ENCODE measurements at places on chromosomes 3 and 15.

DNA sequence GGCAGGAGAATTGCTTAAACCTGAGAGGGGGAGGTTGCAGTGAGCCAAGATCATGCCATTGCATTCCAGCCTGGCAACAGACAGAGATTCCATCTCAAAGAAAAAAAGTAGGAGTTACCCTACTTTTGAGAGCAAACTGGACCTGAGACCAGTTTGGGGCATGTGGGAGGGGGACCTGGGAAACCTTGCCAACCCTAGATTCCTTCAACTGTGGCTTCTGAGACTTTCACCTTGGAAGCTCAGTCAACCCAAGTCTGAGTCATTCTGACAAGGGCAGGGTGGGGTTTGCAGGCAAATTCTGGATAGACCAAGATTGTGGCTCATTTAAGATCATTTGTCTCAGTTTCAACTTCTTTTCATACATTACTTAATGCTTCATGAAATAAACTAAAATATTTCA is 23.8 kb upstream of the SIAH2 start:
- DNase-seq, result no peak

GRCh38 chr3:23653647-23654525 is 151.9 kb upstream of the UBE2E1 start:
- no peak for DNase-seq

- DNase-seq, result no peak
Measured at GRCh38 chr3:55880357-55880756, 393.3 kb upstream of the WNT5A start.

GRCh38 chr3:162780313-162780712 is 1283.7 kb downstream of the OTOL1 start:
- DNase-seq, result no peak

GRCh38 chr3:123406598-123406997 is 42.3 kb downstream of the ADCY5 start:
- DNase-seq, result no peak

DNA sequence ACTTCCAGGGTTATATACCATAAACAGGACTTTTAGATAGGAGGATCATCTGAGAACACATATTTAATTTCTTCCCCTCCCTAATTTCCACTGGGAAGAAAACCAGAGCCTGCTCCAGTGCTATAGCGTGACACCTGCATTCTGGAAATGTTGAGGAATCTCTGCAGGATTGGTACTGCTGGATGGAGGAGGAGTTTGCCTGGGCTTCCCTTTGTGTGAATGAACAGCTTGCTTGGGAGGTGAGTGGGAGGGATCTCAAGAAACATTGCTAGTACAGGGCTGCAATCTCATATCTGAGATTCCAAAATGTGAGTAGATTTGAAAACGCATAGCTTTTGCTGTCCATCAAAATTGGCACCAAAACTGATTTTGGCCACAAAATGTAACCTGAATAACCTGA is 295.9 kb upstream of the RGMA start:
- DNase-seq, result no peak

DNA sequence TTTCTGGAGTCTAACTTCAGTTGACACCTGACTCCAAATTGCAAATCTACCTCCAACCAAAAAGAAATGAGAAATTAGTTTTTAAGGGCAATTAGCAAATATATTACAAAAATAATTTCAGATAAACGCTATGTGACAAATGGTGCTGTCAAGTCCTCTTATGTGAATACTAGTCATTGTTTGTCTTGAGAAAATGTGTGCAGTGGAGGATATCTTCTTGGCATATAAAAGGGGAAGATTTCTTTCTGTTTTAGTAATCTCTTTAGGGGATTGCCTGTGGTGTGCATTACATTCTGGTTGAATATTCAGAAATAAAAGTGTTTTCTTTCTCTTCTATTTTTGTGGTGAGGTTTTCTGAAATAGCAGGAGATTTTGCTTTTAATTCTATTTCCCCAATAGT is 3.0 kb upstream of the GCSAM start:
- no peak for DNase-seq

DNA sequence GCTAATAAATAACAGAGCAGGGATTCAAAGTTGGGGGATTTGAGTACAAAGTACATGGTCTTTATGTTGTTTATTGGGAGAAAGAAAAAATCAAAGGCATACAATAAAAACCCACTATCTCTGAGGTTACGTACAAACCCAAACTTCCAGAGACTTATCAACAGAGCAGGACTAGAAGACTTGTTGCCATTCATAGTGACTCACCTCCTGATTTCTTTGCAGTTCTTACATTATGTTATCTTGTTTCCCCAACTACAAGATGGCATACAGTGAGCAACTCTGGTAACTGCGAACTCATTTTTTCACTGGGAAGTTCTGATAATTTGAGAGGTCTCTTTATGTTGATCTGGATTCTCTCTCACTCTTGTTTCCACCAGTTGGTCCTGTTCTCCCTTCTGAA is 80.6 kb upstream of the ETV5 start:
- no peak for DNase-seq

DNA sequence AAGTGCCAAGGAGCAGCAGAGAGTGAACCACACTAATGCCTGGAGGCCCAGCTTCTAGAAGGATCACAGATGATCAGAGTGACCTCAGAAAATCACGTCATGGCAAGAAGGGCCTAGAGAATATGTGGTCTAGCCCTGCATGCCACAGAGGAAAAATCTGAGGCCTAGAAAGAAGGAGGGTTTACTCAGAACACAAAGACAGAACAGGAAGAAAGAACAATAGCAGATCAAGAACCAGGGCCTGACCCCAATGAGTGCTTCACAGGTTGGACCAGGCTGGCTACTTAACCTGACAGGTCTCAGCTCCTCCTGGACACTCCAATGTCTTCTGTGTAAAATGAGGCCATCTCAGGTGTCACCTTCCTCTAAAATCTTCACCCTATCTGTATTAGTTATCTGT is 14.2 kb downstream of the RAB6B start:
- DNase-seq, result no peak

DNA sequence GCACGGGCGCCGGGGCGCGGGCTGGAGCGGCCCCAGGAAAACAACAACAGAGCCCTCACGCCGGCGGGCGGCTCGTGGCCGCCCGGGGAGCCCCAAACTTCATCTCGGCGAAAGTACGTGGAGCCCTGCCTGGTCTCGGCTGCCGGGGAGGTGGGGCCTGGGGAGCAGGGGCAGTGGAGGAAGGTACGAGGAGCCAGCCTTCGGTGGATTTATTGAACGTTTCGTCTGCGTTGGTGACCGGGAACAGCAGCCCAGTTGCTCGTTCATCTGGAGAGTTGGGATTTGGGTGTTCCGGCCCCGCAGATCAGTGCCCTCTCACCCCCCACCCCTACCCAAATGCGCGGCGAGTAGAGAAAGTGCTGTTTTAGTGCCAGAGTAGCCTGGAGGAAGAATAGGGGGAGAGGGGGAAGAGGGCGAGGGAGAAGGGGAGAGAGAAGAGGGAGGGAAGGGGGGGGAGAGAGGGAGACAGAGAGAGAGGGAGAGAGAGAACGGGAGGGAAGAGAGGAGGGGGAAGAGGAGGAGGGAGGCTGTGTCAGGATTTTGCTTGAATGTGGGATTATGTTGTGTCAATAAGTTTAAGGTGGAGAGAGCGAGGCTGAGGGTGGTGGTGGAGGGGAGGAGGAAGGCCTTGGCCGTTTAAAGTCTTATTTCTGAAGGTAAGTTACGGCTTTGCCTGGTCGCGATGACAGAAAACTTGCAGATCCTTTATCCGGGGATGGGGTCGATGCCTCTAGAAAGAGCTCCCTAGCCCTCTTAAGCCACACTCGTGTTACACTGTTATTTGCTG is 970 bp downstream of the BBX start:
- DNase-seq, result peak; percentile 44

GRCh38 chr15:64152507-64153387 is 1.2 kb downstream of the SNX22 start:
- peak; percentile 7 for DNase-seq

GRCh38 chr3:185439745-185440466 is 58.9 kb downstream of the TMEM41A start:
- no peak for DNase-seq

DNA sequence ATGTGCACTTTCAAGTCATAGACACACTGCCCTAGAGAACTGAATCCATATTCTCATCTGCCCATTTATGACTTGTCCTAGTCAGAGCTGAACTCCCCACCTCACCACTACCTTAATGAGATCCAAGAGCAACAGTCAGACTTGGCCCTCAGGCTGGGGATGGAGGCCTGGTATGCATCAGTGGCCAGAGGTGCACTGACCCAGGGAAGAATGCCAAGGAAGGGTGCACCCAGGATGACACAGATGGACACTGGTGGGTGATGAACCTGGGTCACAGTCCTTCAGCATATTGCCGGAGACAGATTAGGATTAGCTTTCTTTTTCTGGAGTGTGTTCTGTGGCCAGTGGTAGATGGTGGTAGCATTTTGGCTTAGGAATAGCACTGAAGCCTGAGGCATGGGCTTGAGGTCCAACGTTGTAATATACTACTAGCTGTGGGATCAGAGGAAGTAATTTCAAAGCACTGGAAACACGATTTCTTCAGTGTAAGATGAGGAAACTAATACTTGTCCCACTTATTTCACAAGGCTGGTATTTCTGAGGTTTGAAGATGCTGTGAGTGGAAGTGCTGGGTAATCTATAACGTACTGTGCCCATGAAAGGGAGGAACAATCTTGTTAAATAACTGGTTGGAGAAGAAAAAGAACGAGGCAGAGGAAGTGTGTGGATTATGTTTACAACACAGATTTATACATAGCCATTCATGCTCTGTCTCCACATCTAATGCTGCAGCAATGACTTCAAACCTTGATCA is 265.0 kb downstream of the THRB start:
- no peak for DNase-seq

DNA sequence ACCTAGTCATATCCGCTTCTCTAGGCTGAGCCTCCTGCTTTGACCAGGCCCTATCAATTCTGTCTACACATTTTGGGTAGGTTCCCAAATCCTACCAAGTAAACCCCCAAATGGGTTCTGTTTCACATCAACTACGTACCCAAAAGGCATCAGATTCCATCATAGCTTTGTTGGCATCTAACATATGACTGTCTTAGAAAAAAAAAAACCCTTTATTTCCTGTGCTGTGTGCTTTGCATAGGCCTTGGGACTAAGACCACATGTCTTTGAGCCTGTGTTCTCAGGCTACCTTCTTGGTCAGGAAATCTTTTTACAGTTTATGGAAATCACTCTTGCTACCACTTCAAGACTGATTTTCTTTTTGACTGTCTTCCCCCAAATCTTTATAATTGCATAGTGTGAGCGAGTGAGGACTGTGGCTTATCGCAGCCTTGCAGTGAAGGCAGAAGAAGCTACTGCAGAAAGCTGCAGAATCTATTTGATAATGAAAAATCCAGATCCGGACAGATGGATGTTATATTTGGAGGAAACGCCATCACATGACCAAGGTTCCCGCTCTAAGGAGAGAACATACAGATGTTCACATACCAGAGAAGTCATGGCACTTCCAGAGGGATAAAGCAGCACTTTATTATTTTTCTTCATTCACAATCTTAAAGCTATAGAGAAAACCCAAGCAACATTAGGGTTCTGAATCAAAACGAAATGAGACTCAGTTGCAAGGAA is 111.2 kb downstream of the EOMES start:
- DNase-seq, result no peak

DNA sequence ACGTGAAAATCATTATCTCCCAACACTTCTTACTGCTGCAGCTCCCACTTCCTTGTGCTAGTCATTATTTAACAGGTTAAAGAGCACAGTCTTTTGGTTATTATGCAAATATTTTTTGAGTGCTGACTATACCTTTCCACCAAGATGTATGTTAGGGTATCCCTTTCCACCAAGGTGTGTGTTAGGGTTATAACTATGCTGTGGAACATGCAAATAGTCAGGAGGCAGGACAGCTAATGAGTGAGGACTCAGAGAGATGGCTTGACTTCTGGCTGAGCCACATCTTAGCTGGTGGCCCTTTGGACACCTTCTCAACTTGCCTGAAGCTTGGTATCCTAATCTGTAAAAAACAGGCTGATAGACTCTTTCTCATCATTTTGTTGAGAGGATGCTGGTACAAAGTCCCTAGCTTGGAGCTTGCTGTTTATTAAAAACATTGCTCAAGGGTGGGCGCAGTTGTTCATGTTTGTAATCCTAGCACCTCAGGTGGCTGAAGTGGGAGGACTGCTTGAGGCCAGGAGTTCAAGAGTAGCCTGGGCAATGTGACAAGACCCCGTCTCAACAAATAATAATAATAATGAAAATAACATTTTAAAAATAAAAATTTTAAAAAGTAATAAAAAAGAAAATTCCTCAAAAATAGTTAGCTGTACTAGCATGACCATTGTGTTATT is 160.5 kb upstream of the ADAMTS9 start:
- no peak for DNase-seq

DNA sequence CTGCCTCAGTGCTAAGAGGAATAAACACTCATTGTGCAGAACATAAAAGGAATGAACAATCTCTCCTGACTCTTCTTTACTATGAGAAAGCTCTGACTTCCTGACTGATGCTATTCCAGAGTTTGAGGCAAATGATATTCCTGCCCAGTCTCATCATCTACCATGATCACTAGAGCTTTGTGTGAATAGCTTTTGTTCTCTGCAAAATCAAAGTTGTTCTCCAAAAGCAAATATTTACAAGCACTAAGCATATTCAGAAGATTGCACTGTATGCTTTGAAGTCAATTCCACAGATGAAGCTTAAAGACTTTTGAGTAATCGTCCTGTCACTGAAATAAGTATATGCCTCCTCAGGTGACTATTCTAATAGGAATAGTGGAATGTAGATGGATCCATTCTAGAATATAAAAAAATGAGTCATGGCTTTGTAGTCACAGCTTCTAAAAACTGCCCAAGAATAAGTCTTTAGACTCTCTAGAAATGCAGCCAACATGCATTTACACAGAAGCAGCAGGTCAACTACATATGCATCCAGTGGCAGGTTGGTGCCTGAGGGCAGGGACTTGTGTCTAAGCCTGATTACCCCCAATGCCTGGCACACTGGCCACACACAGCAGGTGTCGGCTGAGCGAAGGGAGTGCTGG is 34.6 kb downstream of the TNFAIP8L3 start:
- DNase-seq, result no peak

DNA sequence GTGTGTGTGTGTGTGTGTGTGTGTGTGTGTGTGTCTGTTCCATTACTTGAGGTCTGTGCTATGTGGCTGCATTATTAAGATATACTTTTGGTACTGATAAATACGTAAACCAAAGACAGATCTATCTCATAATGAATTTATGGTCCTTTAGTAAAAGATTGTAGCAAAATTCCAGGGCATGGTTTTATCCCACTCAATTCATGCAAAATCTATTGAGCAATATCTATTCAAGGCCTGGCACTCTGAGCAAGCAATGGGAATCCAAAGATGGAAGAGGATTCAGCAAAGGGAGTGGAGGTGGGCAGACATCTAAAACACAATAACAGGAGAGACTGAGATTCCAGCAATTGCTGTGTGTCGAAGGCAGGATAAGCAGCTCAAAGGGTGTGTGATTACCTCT is 86.8 kb downstream of the RFTN1 start:
- no peak for DNase-seq

GRCh38 chr15:67915461-67916374 is 75.9 kb upstream of the RNU6-1 start:
- DNase-seq, result no peak

- DNase-seq, result no peak
Measured at GRCh38 chr3:142646020-142646785, 50.0 kb downstream of the PLS1 start.

- no peak for DNase-seq
Measured at GRCh38 chr3:43328653-43329052, 42.3 kb downstream of the SNRK start.
